Stimulated activated CD4-positive, alpha-beta T cell treated with anti-CD3 and anti-CD28 coated beads, Interleukin-2, amount 100 ng/mL, for 24 hours (primary cell): ENCODE measurements at places on chromosomes 4 and X.

- DNase-seq: no peak
These were observed 249.9 kb downstream of the PRDM5 start for GRCh38 chr4:120672558-120673147.

GRCh38 chr4:86706923-86707597 lies 112.9 kb downstream of the PTPN13 start:
- no peak for DNase-seq

- no peak for DNase-seq
These were observed 4.6 kb downstream of the HMX1 start for GRCh38 chr4:8866828-8867623.

DNA sequence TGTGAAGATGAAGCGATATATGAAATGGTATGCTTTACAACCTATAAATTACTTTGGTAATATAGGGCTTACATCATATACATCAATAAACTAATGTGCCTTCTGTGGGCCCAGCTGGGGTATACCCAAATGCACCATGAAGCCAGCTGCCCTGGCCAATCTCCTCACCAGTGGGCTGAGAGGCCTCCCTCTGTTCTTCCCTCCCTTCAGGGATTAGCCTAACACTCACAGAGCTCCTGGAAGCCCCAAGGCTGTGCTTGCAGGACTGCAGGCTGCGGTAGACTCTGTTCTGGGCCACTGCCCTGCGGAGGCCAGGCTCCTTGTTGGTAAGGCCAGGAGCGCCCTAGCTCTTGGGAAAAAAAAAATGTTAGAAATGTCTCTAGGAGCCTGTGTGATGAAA lies 33.9 kb downstream of the PAGE1 start:
- DNase-seq: no peak

- DNase-seq: no peak
These were observed 114.2 kb downstream of the SMIM20 start for GRCh38 chr4:26028133-26028792.
